ENCODE measurements at places on chromosomes 16 and 17.

DNA sequence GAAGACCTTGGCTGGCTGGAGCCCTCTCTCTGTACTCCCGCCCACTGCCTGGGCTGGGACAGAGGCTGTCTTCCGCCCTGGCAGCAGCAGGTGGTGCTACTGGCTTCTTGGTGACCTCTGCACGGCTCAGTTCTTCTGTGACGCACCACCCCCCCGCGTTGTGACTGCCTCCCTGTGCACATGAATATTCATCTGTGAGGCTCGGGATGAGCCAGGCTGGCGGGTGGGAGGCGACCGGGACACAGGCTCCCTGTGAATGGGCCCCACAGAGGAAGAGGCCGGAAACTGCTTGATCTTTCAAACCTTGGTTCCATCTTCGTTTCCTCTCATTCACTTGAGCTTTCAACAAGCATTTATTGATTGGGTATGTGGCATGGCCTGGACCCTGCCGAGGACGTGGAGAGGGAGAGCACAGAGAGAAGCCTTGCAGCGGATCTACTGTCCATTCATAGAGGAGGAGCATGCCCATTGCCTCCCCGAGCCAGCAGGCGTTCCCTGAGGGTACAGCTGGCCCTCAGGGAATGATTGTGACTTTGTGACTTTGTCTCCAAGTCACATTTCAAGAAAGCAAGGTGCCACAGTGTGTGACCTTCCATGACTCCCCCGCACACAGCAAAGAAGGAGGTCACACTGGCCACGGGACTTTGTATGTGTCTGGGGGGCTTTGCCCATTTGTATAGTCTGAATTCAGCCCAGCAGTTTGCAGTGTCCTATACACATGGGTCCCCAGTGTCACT, 45.0 kb downstream of the B9D1 start:
- peak; percentile 56 for DNase-seq

DNA sequence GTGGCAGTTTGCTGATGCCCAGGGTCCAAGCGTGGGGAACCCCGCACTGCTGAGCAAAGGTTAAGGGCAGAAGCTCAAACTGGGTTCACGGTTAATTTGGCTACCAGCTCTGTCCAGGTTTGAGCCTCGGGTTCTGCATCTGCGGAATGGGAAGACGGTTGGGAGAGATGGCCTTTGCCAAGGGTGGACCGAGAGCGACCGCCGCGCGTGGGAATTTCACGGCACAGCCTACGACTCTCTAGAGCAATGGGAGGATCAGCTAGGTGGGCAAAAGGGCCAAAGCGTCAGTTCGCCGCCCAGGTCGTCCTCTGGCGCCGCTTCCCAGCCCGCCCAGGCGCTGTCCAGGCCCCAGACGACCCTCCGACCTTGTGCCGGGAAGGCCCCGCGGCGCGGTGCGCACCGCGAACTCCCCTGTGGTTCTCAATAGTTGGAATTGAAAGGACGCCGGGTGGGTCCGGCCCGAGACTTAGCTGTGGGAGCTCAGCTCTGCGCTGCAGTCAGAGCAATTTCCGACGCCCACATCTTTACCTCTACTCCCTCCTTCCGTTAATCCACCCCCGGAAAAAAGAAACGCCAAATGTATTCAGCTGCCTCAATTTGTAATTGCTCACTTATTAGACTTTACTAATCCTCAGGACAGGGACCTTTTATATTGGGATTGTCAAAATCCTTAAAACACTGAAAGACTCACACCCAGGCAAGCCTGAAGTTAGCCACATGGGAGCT, 2.5 kb upstream of the HS3ST3B1 start:
- DNase-seq = no peak

DNA sequence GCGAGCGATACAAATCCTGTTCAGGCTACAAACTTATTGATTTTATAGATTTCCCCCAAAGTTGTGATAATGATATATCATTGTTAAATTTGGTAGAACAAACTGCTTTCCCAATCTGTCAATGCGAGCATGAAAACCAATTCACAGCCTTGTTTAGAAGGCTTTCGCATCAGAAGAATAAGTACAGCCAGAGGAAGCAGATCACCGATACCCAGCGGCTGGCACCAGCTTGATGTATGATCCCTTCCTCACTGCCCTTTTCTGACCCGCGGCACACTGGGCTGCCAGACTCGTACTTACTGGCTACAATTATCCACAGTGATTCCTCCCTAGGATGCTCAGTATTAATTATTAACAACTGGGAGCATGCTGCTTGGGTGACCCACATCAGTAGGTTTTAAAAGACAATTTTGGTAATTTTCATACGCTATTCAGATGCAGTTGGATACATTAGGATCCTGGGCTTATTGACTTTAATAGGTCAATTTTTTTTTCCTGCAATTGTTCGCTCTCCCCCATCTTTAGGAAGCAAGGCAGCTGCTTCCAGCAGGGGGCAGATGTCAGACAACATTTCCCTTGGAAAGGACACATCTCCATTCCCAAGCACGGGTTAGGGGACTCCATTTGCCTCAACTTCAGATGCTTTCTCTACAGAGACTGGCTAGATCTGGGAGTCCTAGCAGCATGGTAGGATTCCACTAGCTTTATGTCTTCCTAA, 582.7 kb upstream of the PSMD7 start:
- DNase-seq = peak; percentile 20

GRCh38 chr16:87213536-87213935, 103.7 kb downstream of the C16orf95 start:
- DNase-seq = no peak

- no peak for DNase-seq
Measured at GRCh38 chr17:82595893-82596292, 52.4 kb downstream of the WDR45B start.

DNA sequence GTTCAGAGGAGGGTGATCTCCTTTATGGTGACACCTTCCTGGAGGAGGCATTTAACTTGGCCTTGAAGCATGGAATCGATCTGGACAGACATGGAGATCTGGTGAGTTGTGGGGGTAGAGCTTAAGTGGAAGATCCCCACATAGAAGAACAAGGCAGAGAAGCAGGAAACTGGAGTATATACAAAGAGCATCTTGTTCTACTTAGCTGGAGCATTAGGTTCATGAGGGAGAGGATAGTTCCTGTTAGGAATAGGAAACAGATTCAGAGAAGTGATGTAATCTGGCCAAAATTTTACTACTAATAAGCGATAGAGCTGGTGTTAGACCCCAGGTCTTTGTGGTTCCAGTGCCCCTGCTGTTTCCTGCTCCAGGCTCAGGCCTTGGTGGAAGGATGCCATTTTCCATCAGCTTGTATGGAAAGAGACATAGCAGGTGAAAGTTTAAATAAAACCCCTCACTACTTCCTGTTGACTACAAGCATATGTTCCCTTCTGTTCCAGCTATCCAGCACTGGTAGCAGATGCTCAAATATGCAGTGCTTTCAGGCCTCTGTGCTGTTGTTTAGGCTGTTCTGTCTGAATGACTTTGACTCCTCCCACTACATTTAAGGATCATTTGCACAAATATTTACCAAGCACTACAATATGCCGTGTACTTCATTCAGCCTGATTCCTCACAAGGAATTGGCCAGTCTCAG, 9.4 kb downstream of the RPAIN start:
- no peak for DNase-seq

- DNase-seq = no peak
Measured at GRCh38 chr17:76735586-76736348, 1.4 kb downstream of the SRSF2 start.

- no peak for DNase-seq
Measured at GRCh38 chr16:67543582-67543981, 15.0 kb downstream of the RIPOR1 start.

Data from HAP-1 (cell line).